ENCODE measurements at places on chromosomes 5 and 9.

DNA sequence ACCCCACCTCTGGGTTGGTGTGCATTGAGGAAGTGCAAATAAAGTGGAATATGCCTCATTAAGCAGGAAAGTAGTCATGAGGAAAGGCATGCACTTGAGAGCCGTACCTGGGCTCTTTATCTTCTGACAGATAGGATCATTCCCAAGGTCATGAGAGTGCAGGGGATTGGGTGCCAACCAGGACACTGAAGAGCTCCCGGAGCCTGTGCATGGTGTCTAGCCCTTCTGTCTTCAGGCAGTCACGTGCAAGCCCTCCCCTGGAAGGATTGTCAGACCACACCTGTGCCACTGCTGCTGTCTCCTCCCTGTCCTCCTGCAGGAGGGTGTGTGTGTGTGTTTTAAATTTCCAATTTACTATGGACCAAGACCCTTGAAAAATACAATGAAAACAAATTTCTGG lies 69.6 kb downstream of the PDE8B start:
- DNase-seq: no peak

DNA sequence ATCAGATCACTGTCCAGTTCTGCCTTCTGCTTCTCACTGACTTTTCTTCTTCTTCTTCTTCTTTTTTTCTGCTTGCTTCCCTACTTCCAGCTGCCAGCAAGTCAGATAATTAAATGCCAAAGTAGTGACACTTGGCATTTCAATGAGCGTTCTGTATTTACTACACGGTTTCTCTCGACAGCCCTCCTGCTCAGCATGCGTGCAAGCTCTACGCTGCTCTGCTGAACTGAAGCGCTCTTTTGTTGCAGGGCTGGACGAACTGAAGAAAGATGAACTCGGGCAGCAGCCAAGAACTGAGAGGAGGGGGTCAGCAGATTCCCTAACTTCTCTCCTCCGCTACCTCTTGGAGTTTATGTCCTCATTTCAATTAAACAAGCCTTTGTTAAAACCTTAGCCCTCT lies 319.1 kb downstream of the GLIS3 start:
- no peak for DNase-seq

DNA sequence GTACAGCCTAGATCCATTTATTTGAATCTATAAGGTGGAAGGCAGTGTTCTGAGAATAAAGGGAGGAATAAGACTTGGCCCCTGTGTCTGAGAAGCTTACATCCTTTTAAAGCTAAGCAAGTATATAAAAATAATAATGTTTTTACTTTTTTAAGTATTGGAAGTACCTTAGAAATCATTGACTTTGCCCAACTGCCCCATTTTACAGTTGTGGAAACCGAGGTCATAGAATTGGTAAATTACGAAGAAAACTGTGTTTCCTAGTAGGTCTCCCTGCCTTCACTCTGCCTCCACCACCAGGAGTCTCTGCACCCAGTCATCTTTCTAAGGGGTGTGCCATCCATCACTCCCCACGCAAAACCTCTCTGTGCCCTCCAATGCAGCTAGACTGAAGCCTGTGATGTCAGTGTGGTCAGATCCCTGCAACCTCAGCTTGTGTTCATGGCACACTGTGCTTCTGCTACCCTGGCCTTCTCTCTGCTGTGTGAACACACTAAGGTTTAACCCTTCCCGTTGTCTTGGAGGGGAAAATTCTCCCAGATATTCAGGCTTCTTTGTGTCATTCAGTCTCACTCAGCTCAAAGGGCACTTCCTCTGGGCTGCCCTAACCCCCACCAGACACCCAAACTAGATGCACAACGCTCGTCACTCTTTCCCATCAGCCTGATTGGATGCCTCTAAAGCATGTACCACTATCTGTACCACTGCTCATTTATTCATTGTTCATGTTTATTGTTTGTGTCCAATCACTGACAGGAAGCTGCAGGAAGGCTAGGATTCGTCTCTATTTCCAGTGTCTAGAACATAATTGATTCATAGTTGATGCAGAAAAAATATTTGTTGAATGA lies 18.2 kb downstream of the ADRB2 start:
- DNase-seq: no peak

- DNase-seq: no peak
These were observed 44.4 kb upstream of the GPR21 start for GRCh38 chr9:122988920-122989621.

DNA sequence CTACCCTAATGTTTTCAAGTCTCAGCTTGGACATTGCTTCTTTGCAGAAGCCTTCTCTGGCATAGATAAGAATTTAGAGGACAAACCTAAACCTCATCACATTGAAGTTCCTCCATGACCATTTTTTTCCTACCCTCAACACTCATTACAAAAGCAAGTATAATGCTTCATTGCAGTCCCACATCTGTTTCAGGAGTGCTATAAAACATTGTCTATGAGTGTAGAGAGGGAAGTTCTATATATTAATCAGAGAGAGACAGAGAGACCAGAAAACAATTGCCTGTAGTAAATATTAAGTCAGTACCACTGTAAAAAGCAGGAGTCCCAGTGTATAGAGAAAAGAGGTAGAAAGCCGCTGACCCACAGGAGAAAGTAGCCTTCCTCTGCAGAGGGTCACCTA lies 149.7 kb downstream of the PRELID2 start:
- DNase-seq: no peak

DNA sequence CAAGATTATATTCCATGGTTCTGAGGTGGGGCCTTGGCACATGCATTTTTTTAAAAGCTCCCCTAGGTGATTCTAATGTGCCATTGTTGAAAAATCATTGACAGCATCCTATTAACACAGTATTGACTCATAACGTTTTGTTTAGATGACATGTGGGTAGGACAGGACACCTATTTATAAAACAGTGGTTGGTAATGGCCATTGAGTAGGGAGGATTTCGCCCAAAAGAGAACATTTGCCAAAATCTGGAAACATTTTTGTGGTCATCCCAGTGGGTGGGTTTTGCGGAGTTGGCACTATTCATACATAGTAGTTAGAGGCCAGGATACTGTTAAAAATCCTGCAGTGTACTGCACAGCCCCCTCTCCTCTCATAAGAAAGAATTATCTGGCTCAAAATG lies 6.4 kb upstream of the CHD1 start:
- no peak for DNase-seq

DNA sequence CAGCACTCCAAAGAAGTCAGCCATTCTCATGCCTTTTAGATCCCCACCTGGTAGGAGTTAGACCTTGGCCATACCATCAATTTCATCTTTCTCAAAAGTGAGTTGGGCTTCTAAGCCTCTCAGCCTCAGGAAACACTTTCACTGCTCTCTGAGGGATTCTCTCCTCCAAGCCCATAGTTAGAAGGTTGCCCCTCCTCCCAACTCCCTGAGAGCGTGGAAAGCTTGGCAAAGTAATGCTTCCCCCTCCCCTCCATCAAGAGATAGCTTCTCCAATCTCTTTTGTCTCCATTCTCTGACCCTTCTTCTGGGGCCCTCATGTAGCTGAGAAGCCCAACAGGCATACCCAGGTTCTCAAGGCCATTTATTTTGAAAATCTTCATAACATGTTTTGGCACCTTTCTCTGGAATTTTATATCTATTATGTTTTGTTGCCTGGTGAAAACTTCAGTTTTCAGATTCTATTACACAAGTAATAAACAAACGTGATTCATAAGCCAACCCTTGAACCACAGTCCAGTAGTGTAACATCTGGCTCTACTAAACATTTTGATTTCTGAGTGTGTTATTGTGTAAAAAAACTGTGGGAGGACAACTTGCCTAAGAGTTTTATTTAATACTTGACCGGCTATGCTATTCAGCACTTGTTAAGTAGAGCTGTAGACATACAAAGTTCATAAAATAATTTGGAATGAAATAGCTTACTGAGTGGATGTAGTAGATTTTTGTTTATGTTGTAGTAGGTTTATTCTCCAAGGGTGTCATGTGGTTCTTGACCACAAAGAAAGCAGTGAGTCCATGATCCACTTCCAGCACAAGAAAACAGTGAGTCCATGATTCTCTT lies 17.1 kb downstream of the LVRN start:
- peak; percentile 52 for DNase-seq

- no peak for DNase-seq
These were observed 435.6 kb downstream of the EFNA5 start for GRCh38 chr5:107235167-107235566.

DNA sequence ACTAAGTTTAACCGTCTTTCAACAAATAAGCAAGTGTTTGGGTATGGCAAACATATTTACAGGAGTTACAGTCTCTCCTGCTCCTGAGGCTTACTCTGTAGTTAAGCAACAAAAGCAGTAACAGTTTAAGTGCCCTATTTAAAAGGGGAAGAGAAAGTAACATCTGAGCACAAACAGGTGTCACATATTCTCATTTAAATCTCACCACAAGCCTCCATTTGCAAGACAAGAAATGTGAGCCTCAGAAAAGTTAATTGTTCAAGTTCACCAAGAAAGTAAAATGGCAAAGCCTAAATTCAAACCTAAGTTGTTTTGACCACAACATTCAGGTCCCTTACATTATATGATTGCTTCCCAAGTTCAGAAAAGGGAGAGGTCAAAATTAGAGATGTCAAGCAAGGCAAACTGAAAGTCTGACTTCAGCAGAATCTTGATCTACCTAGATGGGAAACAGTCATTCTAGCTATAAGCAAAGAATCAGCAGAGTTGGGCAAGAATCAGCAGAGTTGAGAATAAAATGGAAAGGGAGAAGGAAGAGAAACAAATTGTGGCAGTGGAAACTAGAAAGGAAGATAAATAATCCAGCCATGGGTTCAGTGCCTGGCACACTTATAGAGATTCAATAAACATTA lies 93.4 kb downstream of the STRBP start:
- DNase-seq: no peak

GRCh38 chr5:137619191-137619870 lies 116.6 kb downstream of the KLHL3 start:
- no peak for DNase-seq

GRCh38 chr5:102130386-102130785 lies 165.7 kb downstream of the SLCO4C1 start:
- DNase-seq: no peak

DNA sequence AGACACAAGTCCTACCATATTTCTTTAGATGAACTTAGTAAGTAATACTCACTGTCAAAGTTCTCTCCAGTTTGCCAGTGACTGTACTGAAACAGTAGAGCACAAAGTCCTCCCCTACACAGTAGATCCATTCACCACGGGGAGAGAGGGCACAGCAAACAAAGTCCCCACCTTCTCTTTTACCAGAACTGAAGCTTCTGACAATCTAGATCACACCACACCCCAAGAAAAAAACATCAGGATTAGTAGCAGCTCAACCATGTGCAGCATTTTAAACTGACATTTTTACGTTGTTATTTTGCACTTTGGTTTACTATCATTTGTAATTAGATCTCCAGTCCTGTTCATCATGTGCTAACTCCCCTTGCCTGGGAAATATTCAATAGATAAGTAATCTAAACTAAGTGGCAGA lies 23.0 kb downstream of the DNAJA1 start:
- no peak for DNase-seq

DNA sequence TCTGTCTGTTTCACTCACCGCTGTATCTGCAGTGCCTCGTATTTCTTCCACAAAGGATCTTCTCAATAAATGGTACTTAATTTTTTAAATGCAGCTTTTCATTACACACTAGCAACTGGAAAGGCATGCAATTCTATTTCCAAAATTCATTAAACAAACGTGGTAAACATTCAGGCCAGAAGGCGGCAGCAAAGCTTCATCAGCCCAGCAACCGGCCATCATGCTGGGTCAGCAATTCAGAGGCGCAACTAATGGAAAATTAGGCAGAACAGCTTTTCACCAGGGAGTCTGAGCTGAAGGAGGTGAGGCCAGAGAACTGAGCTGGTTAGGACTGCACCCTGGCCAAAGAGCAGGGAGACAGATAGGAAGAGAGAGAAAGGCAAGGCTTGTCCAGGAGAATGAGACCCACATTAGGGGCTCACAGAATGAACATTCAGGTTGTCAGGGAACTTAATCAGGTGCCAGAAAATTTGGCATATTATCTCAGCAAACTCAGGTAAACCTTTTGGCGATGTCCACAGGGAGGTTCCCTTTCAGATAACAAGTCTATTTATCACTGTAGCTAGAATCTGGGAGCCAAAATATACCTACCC lies 17.7 kb upstream of the RNF180 start:
- DNase-seq: peak; percentile 67
